ENCODE measurements at places on chromosomes 13 and 19.
A peak's percentile ranks its signal among the peaks of the same experiment; 100 is the strongest.

DNA sequence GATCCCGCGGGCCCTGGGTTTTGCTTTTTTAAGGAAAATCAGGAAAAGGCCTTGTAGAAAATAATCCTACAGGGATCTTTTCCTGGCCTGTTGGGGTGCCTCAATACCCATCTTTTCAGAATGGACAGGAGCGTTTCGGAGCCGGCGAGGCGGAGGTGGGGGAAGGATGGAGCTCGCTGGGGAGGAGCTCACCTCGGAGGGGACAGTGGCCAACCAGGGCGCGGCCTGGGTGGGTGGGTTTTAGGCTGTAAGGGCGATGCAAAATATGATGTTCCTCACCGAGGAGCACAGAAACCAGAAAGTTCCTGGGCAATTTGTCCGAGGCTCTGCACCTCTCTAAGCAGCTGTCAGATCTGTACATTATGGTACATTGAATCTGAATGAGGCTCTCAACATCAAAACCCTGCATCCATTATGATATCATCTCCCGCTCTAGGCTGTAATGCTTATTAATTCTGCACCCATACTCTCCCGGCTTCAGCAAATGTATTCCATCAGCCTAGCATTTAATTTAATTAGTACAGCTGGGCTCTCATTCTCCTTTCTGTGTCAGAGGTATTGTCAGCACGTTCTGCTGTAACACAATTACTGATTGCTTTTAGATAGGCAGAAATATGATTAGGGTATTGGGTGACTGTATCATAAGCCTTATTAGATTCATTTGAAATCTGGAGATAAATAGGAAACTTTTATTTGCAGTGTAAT is 90.3 kb upstream of the SOX1 start:
- no peak for DNase-seq

- no peak for DNase-seq
Observed at GRCh38 chr13:97356592-97356991, 77.4 kb upstream of the RAP2A start.

GRCh38 chr19:7227735-7228134 is 66.5 kb downstream of the INSR start:
- DNase-seq, result no peak

GRCh38 chr13:39462428-39462827 is 140.6 kb downstream of the LHFPL6 start:
- no peak for DNase-seq

DNA sequence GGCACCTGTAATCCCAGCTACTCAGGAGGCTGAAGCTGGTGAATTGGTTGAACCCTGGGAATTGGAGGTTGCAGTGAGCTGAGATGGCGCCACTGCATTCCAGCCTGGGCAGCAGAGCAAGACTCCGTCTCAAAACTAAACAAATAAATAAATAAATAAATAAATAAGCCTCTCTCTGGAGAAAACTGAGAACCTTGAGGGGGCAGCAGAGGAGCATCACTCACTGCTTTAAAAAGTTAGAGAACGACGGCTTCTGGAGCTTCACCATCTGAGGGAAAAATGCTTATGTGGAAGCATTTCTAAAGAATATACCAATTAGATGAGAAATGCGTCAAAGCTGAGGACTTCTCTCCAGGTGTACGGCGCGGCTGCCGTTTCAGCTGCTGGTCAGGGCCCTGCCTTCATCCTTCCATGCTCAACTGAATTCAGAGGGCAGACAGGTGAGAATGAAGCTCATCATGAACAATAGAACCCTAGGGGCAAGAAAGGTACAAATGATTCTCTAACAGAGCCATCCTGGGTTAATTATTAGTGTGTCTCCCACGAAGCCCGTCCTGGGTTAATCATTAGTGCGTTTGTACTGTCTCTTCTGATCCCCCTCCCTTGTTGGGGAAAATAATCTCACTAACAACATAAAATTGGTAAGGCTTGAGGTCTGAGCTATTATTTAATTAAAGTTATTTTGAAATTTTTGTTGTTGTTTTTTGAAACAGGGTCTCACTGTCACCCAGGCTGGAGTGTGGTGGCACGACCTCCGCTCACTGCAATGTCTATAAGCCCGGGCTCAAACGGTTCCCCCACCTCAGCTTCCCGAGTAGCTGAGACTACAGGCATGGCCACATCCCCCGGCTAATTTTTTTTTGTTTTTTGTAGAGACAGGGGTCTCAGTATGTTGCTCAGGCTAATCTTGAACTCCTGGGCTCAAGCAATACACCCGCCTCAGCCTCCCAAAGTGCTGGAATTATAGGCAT is 80.1 kb downstream of the IPO5 start:
- peak; percentile 68 for DNase-seq

GRCh38 chr13:33871207-33872004 is 53.5 kb downstream of the RFC3 start:
- no peak for DNase-seq
